RWPE2 (cell line): ENCODE measurements at places on chromosomes 1 and 21.

GRCh38 chr1:53590104-53590503 is 130.9 kb downstream of the DMRTB1 start:
- DNase-seq = no peak
- no peaks in the 10 kb centered on the region for H3K4me1 ChIP-seq
- H3K27ac ChIP-seq = no peak overlapping the region

GRCh38 chr1:229710746-229711145 is 84.7 kb downstream of the URB2 start:
- H3K36me3 ChIP-seq = no peaks in the 10 kb centered on the region
- DNase-seq = no peak
- no peaks in the 10 kb centered on the region for H3K4me1 ChIP-seq
- H3K27ac ChIP-seq = no peak overlapping the region
- no peak overlapping the region for H3K4me3 ChIP-seq

GRCh38 chr1:92961896-92962752 is 862 bp upstream of the DIPK1A start:
- H3K36me3 ChIP-seq = no peaks in the 10 kb centered on the region
- peak overlapping the region; percentile 53 for H3K4me3 ChIP-seq
- no peaks in the 10 kb centered on the region for H3K27me3 ChIP-seq
- DNase-seq = peak; percentile 66
- peak overlapping the region; percentile 75 for H3K27ac ChIP-seq

GRCh38 chr1:216459651-216460207 is 36.5 kb upstream of the USH2A start:
- no peaks in the 10 kb centered on the region for H3K36me3 ChIP-seq
- no peak overlapping the region for H3K27ac ChIP-seq
- no peaks in the 10 kb centered on the region for H3K27me3 ChIP-seq
- no peak overlapping the region for H3K4me3 ChIP-seq
- DNase-seq = no peak
- H3K4me1 ChIP-seq = peaks cover 13% of the 10 kb centered on the region

DNA sequence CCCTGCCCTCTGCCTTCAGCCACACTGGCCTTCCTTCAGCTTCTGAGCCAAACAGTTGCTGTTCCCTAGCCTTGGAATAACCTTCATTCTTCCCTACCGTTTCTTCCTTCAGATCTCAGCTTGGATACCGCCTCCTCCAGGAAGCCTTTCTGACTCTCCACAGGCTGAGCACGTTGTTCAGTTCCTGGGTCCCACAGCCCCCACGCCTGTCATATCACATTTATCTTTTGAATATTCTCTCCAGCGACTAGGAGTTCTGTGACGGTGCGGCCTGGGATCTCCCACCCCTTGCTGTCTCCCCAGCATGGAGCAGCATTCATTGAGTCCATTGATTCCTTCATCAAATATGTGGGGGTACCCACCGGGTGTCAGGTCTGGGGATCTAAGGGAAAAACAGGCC is 39.2 kb downstream of the EPHA2 start:
- no peaks in the 10 kb centered on the region for H3K27me3 ChIP-seq
- no peaks in the 10 kb centered on the region for H3K4me1 ChIP-seq
- H3K27ac ChIP-seq = no peak overlapping the region
- DNase-seq = peak; percentile 36
- H3K4me3 ChIP-seq = no peak overlapping the region
- H3K36me3 ChIP-seq = no peaks in the 10 kb centered on the region

DNA sequence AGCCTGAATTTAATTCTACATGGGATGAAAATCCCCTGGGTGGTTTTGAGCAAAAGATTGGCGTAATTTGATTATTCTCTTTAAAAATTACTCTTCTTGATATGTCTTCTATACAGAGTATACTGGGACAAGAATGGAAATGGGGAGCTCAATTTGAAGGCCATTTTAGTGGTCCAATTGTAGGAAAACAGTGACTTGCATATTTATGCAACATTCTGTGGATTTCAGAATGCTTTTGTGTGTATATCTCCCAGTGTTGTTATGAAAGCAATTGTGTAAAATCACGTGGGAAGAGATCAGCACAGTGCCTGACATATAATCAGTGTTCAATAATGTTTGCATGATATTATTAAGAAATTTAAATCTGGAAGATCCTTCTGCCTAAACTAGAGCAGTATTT is 575.9 kb upstream of the PBX1 start:
- no peaks in the 10 kb centered on the region for H3K27me3 ChIP-seq
- no peaks in the 10 kb centered on the region for H3K4me1 ChIP-seq
- no peak overlapping the region for H3K4me3 ChIP-seq
- DNase-seq = no peak
- no peaks in the 10 kb centered on the region for H3K36me3 ChIP-seq
- H3K27ac ChIP-seq = no peak overlapping the region

DNA sequence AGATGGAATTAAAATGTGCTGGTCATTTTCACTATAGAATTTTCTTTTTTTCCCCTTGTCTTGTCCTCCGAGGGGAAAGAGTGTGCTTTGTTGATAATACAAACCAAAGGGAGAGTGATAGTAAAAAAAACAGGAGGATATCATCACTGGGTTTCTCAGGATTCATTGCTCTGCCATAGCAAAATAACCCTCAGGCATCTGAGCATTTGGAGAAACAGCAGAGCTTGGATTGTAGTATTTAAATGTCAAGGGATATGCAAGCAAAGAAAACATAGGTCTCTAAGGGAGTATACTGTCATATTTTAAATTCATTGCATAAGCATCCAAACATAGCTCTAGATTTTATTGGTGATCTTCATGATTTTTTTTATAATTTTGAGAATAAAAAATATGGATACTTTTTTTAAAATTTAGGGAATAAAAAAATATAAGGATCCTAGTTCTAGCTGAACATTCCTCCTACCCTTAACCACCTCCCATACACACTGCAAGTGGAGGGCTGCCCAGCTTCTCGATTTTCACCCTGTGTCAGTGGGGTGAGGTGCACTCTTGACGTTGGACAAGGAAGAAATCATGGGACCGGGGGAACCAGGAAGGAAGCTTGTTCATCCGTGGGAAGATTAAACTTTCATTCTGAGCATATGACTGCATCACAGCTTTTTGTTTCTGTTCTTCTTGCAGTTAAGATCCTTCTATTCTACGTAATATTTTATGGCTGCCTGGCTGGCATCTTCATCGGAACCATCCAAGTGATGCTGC is 4.4 kb downstream of the ATP1B1 start:
- no peak overlapping the region for H3K4me3 ChIP-seq
- H3K36me3 ChIP-seq = peaks cover 57% of the 10 kb centered on the region
- peak overlapping the region; percentile 96 for H3K27ac ChIP-seq
- no peak for DNase-seq
- no peaks in the 10 kb centered on the region for H3K27me3 ChIP-seq
- H3K4me1 ChIP-seq = peaks cover 66% of the 10 kb centered on the region

DNA sequence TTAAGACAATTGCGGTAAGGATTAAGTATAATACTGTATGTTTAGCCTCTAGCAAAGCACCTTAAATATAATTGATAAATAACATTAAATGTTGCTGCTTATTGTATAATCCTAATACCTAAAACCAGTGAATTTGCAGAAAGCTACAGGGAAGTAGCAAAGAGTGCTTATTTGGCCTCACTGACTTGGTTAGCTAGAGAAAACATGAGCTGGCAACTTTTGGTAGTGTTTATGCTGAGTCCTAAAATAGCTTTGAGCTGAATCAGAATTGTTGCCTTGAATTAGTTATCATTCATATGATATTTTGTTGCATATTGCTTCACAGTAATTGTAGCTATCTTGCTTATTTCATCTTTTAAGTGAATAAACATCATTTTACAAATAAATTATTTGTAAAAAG is 3.5 kb downstream of the TRIM67 start:
- no peaks in the 10 kb centered on the region for H3K36me3 ChIP-seq
- no peak overlapping the region for H3K4me3 ChIP-seq

- H3K4me1 ChIP-seq = no peaks in the 10 kb centered on the region
- H3K36me3 ChIP-seq = peaks cover 4% of the 10 kb centered on the region; the same call in 1 of the 2 replicates
- H3K27me3 ChIP-seq = no peaks in the 10 kb centered on the region
- no peak for DNase-seq
These were observed 51.2 kb downstream of the PLXNA2 start for GRCh38 chr1:208192995-208193394.

GRCh38 chr21:22609802-22610201 is 1611.6 kb downstream of the NCAM2 start:
- no peak for DNase-seq
- no peaks in the 10 kb centered on the region for H3K4me1 ChIP-seq
- H3K36me3 ChIP-seq = no peaks in the 10 kb centered on the region
- peaks cover 3% of the 10 kb centered on the region for H3K27me3 ChIP-seq

DNA sequence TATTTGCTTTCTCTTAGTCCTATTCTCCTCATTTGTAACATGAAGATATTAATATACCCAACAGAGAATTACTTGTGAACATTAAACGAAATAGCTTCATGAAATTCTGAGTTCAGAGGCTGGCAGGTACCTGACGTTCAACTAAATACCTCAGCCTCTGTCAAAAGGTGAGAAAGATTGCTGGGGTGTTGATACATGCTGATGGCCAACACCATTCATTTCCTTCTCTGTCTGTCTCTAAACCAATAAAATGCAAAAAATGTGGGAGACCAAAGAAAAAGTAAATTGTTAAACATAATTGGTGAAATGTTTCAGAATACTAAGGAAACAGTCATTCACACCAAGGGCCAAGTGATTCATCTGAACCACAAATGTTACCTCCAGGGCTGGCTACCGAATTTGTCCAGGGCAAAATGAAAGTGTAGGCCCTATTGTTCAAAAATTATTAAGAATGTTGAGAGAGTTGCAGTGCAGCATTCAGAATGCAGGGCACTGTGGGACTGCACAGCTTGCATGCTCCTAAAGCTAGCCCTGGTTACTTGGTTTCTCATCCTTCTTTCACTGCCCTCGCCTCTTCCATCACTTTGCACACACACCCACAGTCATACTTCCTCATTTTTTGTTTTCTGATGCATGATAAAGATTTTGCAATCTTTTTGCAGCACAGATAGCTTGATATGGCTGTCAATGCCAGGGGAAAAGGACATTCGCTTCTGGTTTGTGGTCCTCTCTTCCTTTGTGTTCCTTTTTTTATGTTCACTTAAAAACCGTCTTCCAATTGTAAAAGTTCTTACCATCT is 414.3 kb upstream of the NR5A2 start:
- H3K27me3 ChIP-seq = no peaks in the 10 kb centered on the region
- no peaks in the 10 kb centered on the region for H3K36me3 ChIP-seq
- peak overlapping the region; percentile 8 for H3K27ac ChIP-seq
- no peak for DNase-seq
- H3K4me1 ChIP-seq = peaks cover 11% of the 10 kb centered on the region

DNA sequence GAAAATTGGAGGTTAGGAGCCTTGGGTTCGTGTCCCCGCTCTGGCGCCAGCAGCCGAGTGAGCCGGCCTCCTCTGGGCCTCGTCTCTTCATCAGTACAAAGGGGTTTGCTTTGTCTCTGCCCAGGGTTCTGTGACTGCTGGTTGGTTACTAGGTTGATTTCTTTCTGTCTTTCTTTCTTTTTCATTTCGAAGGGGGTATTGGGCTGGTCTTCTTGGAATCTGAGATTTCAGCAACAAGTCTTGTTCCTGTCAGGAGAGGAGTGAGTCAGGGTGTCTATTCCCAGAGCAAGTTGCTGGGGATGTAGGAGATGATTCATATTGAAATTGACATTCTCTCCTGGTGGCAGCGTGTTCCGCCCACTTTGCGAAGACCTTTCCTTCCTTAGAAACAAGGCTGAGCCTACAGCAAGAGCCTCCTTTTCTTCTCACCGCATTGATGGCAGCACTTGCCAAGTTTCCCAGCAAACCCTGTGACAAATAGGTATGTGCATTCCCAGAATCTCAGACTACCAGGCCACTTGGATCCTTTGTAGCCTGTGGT is 79.2 kb downstream of the MAN1C1 start:
- no peak overlapping the region for H3K4me3 ChIP-seq
- H3K4me1 ChIP-seq = peaks cover 10% of the 10 kb centered on the region
- H3K27me3 ChIP-seq = no peaks in the 10 kb centered on the region
- no peaks in the 10 kb centered on the region for H3K36me3 ChIP-seq

DNA sequence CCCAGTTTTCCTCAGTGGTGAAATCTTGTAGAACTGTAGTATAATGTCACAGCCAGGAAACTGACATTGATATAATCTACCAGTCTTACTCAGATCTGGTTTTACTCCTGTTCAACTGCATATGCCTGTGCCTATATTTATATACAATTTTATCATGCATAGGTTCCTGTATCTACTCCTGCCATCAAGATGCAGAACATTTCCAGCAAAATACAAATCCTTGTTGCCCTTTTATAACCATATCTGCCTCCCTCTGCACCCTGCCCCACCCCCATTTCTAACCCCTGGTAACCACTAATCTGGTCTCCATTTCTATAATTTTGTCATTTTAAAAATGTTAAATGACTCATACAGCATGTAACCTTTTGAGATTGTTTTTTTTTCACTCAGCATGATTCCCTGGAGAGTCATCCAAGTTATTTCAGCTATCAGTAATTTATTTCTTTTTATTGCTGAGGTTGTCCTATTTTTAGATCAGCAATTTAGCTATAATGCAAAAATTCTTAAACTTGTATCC is 8.1 kb downstream of the UTP25 start:
- H3K4me1 ChIP-seq = peaks cover 14% of the 10 kb centered on the region
- peaks cover 46% of the 10 kb centered on the region for H3K36me3 ChIP-seq
- no peak overlapping the region for H3K4me3 ChIP-seq
- no peak overlapping the region for H3K27ac ChIP-seq
